LNCaP clone FGC (cell line): ENCODE measurements at places on chromosomes 16 and 17.

- no peak for DNase-seq
Measured at GRCh38 chr16:48408688-48409087, 23.5 kb upstream of the SIAH1 start.

DNA sequence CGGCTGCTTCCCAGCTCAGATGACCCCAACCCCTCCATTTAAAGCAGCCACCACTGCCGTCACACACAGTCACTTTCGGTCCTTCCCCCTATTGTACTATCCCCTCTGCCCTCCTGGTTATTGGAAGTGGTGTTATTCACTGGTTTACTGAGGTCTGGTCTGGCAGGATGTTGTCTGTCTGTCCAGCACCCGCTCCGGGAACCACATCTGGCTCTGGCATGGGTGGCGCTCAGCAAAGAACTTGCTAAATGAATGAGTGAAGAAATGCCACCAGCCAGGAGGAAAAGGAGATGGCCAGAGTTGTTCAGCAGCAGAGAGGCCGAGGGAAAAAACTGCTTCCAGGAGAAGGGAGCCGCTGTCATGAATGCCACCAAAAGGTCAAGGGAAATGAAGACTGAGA is 161.6 kb downstream of the GSG1L start:
- DNase-seq = no peak

GRCh38 chr16:52404546-52404945 is 142.4 kb downstream of the TOX3 start:
- no peak for DNase-seq

DNA sequence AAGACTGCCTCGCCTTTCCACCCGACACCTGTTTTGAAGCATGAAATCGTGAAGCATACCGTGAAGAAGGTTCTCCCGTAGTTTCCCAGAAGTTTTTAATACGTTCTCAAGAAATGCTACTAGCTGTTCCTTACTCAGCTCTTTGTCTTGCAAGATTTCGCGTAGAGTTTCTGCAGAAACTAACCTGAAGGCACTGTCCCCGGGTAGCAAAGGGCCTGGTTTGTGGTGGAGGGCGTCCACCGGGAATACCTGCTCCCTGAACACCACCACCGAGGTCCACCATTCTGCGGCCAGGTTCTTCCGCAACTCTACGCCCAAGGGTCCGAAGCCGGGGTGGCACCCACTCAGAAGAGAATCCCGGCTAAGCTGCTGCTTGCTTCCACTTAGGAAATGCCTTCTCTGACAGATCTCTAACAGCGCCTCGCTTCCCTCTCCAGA is 487 bp downstream of the POLG2 start:
- no peak for DNase-seq

- DNase-seq = no peak
Measured at GRCh38 chr17:59423903-59424302, 92.4 kb downstream of the YPEL2 start.
